ENCODE measurements at places on chromosomes 11 and 22. TPM values are rescaled to one million over a fixed set of nuclear protein-coding genes. Genes with fewer than 3 reads are reported as not detected.

P2RY2 gene
- 0.99 TPM for total RNA-seq

MUC2 gene
- not detected for total RNA-seq

GPHA2 gene
- total RNA-seq = 3.5 TPM

LDHAL6A gene
- total RNA-seq = 0.20 TPM

RFPL1 gene
- total RNA-seq = not detected

Data from spinal cord (tissue), 10 donors.